Activated CD8-positive, alpha-beta memory T cell treated with anti-CD3 and anti-CD28 coated beads, Interleukin-2, amount 50 U/mL, for 4 hours (primary cell): ENCODE measurements at places on chromosomes 13 and 19.

- no peak for DNase-seq
These were observed 472.1 kb upstream of the TSHZ3 start for GRCh38 chr19:31821346-31821745.

DNA sequence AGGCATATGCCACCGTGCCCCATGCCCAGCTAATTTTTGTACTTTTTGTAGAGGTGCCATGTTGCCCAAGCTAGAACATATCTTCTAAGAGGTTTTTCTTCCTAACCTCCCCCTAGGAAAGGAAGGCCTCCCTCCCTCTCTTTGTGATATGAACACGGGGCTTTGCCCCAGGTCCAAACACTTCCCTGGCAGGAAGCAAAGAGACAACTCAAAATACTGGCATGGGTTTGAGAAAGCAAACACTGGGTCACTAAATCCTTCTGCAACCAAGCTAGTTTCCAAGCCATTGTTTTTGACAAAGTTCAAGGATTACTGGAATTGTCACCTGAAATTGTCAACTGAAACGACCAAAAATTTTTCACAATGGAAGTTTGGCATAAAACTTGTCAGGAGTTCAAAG is 8.8 kb downstream of the CC2D1A start:
- DNase-seq, result no peak

DNA sequence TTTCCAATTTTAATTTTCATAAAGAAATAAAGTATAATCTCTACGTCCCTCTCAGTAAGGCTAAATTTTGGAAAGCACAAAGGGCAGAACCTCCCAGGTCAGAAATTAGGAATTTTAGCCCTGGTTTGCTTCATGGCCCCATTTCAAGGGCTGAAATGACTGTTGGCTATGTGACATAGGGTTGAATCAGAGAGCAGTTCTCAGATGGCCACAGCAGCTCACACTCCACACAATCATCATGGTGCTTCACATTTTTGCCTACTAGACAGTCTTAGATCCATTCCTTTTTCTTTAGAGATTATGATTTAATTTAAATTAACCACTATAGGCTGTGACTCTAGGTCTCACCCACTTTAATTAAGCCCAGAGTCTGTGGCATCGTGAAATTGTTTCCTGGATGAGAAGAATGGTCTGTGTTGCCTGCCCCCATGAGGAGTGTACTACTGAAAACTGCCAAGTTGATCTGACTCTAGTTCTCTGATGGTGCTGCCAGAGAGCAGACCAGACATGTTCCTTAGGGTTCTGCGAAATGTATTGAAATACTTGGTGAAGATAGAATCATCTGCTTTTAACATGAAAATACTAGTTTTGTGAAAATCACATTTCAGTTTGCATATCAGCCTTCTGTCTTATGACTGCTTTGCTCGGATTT is 57.4 kb downstream of the ESD start:
- no peak for DNase-seq

DNA sequence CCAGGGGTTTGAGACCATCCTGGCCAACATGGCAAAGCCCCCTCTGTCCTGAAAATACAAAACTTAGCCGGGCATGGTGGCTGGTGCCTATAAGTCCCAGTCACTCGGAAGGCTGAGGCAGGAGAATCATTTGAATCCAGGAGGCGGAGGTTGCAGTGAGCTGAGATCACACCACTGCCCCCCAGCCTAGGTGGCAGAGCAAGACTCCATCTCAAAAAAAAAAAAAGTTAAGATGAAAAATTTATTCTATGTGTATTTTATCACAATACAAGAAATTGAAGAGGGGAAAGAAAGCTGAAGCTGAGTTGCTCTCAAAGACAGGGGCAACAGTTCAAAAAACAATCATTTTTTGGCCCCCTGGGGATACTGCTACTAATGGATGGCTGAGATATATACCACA is 31.1 kb downstream of the INSR start:
- no peak for DNase-seq

- no peak for DNase-seq
These were observed 68.0 kb upstream of the C1QTNF9 start for GRCh38 chr13:24241336-24241735.

DNA sequence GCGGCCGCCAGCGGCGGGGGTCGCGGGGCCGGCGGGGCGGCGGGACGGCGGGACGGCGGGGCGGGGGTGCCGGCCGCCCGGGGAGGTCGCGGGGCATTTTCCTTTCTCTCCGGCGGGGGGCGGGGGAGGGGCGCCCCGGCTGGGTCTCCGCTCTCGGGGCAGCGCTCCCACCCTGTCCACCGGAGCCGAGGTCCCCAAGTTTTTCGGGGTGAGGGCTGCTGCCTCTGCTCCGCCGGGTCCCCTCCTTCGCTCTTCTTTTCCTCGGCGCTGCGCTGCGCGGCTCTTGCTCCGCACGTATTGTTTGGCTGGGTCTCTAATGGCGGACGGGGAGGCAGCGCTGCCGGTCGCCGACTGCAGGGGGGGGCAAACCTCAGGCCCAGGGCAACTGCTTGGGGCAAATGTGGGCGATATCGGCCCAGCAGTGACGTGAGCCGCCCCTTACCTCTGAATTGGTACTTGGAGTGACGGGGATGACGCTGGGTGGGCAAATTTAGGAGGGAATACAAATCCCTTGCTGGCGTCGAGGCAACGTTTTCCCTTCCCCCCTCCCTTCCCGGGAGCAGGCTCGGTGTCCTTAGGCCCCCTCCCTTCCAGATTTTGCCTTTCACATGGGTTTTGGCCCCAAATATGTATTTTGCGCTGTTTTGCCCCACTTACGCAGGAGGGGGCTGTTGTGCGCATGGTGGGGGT is 759 bp downstream of the ZMYM2 start:
- DNase-seq, result peak; percentile 70

GRCh38 chr13:37342205-37342604 is 236.7 kb upstream of the CSNK1A1L start:
- DNase-seq, result no peak

DNA sequence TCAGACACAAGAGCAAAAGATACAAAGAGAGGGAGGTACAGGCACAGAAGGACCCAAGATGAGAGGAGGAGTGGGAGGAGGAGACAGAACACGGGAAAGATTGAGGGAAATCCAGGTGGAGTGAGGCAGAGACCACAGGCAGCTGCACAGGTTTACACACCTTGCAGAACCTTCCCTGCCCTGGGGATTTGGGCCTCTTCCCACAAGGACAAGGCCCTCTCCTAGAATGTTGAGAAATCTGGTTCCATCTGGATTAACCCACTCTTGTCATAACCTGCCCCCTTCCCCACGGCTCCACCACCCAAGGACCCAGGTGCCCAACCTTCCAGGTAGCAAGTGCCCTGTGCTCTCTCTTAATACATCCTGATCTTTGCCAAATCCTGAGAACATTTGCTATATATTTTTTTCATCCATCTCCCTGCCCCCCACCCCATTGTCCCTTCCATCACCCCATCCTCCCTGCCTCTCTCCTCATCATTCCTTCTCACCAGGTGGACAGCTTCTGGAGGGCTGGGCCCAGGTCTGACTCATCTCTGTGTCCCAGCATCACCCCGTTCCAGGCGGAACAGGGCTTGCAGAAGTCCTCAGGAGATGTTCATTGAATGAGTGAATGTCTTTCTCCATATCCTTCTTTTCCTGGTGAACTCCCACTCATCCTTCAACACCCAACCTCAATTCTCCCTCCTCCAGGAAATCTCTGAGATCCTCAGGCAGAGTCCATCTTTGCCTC is 8.8 kb upstream of the KLK8 start:
- no peak for DNase-seq

- no peak for DNase-seq
These were observed 72.4 kb downstream of the STK24 start for GRCh38 chr13:98504371-98504963.

GRCh38 chr19:18091217-18091608 is 4.5 kb upstream of the IL12RB1 start:
- DNase-seq, result peak; percentile 84

GRCh38 chr19:6402837-6403608 is 10.1 kb upstream of the GTF2F1 start:
- no peak for DNase-seq

DNA sequence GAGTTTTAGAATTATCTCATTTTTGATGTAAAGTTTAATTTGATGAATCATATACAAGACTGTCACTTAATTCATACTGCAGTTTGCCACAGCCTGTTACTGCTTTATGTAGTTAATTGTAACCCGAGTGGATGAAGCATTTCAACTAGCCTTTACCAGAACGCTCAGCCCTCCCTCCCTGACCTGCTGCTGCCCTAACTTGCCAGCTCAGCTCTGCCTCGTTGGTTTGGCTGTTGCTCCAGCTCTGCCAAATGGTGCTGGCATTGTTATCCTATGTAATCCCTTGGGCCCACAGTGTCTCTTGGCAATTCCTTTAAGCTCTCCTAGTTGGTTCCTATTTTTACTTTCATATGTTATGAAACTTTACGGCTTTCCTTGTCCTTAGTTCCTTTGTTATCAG is 113.3 kb downstream of the LMO7 start:
- DNase-seq, result no peak

DNA sequence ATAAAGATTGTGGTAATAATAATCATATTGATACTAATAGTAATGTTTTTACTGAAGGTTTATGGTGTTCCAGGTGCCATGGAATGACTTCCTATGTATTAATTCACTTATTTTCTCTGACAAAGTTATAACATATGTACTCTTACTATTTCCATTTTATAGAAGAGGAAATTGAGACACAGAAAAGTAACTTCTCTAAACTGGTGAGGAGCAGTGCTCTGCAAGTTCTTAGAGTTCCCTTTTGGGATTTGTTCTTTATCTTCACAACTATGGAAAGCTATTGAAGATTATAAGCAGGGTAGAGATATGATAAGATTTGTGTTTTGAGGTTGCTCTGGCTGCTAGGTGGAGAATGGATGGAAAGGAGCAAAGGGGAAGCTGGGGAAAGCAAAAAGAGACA is 83.9 kb upstream of the OLFM4 start:
- DNase-seq, result no peak

DNA sequence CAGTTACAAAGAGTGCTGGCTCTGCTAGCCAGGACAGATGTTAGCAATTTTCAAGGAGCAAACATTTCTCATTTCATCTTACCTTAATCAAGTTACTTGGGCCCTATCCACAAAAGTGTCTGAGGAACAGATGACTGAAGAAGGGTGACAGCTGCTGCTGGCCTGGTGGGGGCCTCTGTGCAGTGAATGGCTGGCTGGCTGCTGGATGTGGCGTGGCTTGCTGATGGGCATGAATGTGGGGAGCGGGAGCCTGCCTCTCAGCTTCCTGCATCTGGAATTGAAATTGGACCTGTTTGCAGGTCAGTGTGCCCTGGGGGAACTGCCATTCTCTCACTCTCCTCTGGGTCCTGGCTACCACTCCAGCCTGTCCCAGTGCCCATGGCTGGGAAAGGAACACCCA is 94.7 kb downstream of the RGCC start:
- no peak for DNase-seq

- no peak for DNase-seq
These were observed 203.6 kb upstream of the NBEA start for GRCh38 chr13:34738254-34738992.

DNA sequence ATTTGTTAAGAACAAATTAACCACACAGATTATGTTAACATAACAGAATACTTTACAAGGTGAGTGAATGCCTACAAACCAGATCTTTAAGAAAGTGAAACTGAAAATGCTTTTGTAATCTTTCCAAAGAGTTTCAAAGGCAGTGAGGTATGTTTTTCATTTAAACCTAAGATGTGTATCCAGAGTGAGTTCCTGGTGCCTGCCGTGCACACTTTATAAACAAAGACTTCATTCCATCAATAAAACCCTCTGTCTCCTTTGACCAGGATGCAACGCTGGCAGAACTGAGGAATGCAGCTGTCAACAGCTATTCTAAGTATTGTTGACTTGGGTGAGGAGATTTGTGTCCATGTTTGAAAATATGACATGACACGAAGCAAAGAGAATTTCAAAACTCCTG is 344.6 kb downstream of the DNAJC15 start:
- DNase-seq, result no peak

DNA sequence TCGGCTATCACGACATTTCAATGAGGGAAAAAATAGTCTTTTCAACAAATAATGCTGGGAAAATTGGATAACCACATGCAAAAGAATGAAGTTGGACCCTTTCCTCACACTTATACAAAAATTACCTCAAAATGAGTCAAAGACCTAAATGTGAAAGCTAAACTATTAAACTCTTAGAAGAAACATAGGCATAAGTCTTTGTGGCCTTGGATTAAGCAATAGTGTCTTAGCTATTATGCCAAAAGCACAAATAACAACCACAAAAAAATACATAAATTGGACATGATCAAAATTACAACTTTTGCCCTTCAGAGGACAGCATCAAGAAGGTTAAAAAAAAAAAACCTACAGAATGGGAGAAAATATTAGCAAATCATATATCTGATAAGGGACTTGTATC is 156.6 kb downstream of the FOXO1 start:
- no peak for DNase-seq

- DNase-seq, result no peak
These were observed 519.9 kb upstream of the SPRY2 start for GRCh38 chr13:80860845-80861244.

- no peak for DNase-seq
These were observed 244.8 kb downstream of the NHLRC3 start for GRCh38 chr13:39283072-39283471.

DNA sequence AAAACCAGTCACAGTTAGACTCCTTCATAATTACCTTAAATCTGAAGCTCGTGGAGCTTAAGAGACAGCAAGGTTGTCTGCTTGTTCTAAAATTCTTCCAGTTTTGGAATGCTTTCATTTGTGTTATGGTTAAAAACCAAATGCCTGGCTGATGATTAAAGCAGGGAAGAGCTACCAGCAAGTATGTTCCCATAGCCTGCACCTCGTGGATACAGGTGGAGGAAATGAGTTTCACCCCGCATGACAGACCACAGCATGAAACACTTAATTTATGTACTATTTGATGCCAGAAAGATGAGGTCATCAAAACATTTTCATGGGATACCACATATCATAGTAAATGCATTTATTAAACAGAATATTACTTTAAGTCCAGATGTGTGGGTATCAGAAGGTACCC is 416 bp upstream of the DOCK9 start:
- DNase-seq, result no peak

GRCh38 chr13:94967183-94968039 is 255.1 kb upstream of the SOX21 start:
- DNase-seq, result no peak

- no peak for DNase-seq
These were observed 133.1 kb upstream of the ZNF91 start for GRCh38 chr19:23528376-23528775.

DNA sequence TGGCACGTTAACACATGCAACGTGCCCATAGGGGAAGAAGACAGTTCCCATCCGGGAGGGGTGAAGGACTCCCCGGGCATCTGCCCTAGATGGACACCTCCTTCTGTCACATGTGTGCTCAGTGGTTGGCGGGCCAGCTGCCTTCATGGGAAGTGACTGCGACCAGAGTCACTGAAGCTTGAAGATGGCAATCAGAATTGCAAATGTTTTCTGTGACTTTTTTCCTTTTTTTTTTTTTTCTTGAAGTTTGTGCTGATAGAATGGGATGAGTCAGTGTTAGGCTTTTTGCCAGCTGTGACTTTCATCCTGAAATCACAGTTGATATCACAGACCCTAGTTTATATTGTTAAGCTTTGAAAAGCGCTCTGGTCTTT is 109.2 kb upstream of the MCF2L start:
- DNase-seq, result no peak

GRCh38 chr19:4035582-4035981 is 28.0 kb downstream of the PIAS4 start:
- DNase-seq, result no peak
